ENCODE measurements at places on chromosomes 2 and 18.

DNA sequence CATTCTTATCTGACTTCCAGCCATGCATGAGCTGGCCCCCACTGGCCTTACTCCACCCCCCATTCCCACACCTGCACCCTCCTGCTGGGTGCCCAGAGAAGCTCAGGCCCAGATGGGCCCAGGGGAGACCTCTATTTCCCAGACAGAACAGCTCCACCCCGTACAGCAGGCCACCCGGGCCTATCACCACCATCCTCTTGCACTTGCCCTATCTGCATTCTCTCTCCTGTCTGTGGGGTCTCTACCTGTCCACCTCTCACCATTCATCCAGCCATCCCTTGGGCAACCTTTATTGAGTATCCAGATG lies 25.3 kb upstream of the TNS1 start:
- no peak for DNase-seq

DNA sequence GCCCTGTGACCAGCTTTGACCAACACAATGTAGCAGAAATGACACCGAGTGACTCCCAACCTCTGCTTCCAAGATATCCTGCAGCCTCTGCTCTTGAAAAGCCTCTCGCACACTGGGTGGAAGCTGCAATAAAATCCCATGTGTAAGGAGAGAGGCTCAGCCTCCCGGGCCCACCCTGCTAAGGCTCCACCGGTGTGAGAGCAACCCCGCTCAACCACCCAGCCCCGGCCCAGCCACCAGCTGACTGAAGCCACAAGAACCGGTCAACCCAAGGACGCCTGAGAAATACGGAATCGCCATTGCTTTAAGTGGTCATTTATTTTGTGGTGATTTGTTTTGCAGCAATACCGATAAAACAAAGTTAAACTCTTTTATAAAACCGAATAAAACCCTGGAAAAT lies 452.8 kb upstream of the SMIM21 start:
- DNase-seq, result no peak

GRCh38 chr18:55301824-55302166 lies 286.2 kb downstream of the TCF4 start:
- DNase-seq, result no peak

GRCh38 chr2:47708801-47709499 lies 74.0 kb upstream of the MSH6 start:
- no peak for DNase-seq

DNA sequence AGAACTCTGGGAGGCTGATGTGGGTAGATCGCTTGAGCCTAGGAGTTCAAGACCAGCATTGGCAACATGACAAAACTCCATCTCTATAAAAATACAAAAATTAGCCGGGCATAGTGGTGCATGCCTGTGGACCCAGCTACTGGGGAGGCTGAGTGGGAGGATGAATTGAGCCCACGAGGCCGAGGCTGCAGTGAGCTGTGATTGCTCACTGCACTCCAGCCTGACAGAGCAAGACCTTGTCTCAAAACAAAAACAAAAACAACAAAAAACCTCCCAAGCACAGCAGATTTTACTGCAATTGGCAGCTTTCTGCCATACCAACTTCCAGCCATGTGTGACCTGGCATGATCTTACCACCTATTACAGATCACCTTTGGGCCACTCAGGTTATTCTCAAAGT lies 57.7 kb upstream of the LRPPRC start:
- no peak for DNase-seq

All from HFF-Myc (cell line).